Myocyte (in vitro differentiated cells): ENCODE measurements at places on chromosomes 3 and 15.

DNA sequence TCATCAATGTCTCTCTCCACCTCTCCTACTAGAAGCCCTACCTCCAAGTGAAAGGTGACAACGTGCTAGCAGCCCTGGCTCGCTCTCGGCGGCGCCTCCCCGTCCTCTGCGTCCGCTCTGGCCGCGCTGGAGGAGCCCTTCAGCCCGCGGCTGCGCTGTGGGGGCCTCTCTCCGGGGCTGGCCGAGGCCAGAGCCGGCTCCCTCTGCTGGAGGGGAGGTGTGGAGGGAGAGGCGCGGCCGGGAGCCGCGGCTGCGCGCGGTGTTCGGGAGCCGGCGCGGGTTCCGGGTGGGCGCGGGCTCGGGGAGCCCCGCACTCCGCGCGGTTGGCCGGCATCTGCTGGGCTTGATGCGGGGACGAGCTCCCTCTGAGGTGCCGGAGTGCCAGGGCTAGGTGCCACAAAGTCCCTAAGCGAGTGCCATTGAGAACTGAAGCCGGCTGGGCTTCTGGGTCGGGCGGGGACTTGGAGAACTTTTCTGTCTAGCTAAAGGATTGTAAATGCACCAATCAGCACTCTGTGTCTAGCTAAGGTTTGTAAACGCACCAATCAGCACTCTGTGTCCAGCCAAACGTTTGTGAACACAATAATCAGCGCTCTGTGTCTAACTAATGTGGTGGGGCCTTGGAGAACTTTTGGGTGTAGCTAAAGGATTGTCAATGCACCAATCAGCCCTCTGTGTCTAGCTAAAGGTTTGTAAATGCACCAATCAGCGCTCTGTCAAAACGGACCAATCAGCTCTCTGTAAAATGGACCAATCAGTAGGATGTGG is 84.8 kb upstream of the ARRDC4 start:
- DNase-seq: no peak

GRCh38 chr3:73007992-73008712 is 11.5 kb downstream of the PPP4R2 start:
- no peak for DNase-seq

GRCh38 chr3:106423321-106424225 is 554.8 kb upstream of the CBLB start:
- no peak for DNase-seq

- no peak for DNase-seq
These were observed 14.9 kb downstream of the CCDC13 start for GRCh38 chr3:42758126-42758525.

- no peak for DNase-seq
These were observed 120.7 kb downstream of the NSUN3 start for GRCh38 chr3:94183551-94183950.

DNA sequence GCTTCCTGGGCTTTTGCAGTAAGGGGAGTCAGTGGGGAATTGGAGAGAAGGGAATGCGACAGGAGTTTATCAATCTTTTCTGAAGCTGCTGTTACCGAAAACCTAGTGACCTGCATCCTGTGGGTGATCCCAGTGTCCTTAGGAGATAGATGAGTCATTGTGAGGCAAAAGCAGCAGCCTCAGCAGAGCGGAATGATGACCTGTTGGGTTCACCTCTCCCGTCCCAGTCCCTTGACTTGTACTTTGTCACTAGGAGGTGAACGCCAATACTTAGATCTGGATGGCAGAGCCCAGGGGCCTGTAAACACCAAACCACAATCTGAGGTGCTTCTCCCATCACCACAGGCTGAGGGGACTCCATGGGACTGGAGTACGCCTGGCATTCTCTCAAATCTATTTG is 17.9 kb downstream of the CDAN1 start:
- no peak for DNase-seq

- DNase-seq: peak; percentile 55
These were observed 74.3 kb downstream of the SIDT1 start for GRCh38 chr3:113606539-113607218.

DNA sequence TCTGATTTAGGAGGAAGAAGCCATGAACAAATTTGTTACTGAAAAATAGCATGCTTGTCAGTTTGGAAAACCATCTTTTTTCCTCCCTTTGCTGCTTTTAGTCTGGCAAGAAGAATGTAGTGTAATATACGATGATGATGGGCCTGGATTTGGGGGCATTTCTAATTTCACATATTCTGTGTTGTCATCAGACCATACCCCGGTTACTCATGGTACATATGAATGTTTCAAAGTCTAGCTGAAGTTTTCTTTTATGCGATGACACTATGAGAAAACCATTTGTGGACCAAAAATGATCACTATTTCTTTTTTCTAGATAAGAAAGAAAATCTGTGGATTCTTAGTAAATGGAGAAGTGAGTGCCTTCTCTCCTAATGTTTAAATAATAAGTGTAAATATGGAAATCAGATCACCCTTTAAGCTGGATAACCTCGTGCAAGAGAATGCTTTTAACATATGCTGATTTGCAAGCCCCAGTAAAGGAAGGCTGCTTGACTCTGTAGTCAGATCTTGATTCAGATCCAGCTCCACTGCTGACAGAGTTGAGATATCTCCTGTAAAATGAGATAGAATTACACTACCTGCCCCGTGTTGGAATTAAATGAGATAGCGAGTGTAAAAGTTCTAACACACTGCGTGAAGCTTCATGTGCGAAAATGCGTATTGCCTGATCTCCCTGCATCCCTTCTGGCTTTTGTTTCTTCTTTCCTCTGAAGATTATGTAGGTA is 3.0 kb downstream of the MEF2A start:
- peak; percentile 40 for DNase-seq

DNA sequence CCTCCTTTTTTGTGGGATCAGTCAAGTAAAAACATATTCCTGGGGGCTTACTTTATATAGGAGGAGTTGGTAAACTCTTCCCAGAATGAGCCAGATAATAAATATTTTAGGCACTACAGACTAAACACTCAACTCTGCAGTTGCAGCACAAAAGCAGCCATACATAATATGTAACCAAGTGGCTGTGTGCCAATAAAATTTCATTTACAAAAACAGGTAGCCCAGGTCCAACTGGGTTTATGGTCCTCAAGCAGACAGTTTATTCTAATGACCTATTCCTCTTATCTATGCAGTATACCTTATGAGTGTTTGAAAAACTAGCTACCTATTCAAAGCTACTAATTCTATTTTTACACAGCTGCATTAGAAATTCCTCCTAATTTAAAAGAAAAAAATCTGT is 61.8 kb downstream of the FAIM start:
- no peak for DNase-seq

GRCh38 chr3:64297563-64297962 is 72.3 kb upstream of the PRICKLE2 start:
- no peak for DNase-seq

- no peak for DNase-seq
These were observed 5.8 kb downstream of the B2M start for GRCh38 chr15:44716983-44717602.

DNA sequence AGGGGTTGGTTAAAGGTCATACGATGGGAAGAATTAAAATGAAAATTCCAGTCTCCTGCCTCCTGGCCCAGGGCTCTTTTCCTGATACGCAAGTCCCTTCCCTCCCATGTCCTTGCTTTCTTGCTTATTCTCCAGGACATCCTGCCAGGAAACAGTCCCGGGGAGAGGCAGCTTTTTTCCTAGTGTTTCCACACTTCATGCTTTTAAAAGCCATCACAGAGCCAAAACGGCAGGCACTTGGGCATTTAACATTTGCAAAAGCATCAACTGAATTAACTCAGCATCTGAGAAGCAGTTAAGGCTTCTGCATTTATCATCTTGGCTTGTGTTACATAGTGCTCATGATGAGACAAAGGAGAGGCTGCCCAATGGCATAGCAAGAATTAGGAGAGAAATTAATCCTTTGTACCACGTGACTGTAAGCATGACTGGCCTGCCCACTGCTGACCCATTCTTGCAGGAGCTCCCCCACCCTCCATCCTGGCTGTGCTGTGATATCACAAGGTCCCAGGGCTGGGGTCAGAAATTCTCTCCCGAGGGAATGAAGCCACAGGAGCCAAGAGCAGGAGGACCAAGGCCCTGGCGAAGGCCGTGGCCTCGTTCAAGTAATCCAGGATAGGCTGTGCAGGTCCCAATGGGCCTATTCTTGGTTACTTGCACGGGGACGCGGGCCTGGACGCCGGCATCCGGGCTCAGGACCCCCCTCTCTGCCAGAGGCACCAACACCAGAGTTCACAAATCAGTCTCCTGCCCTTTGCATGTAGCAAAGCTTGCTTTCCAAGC is 21.6 kb upstream of the VILL start:
- DNase-seq: peak; percentile 92

- no peak for DNase-seq
These were observed 564.6 kb downstream of the MFSD1 start for GRCh38 chr3:159366476-159366875.

- DNase-seq: no peak
These were observed 16.4 kb upstream of the SKIC8 start for GRCh38 chr15:78315686-78316282.

DNA sequence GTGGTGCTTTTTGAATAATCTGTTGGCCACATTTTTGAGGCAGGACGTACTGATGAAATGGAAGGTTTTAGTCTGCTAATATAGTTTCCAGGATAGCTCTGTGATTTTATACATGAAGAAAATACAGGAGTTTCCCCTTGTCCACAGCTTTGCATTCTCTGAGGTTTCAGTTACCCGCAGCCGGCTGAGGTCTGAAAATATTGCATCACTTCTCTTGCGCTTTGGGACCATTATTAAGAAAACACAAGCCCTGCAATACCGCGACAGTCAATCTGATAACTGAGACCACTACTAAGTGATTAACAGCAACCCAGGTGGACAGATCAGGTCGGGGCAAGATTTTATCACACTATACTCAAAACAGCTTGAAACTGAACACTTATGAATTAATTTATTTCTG is 33.0 kb downstream of the BLM start:
- no peak for DNase-seq

GRCh38 chr15:65956307-65956706 is 87.0 kb downstream of the RAB11A start:
- DNase-seq: no peak

DNA sequence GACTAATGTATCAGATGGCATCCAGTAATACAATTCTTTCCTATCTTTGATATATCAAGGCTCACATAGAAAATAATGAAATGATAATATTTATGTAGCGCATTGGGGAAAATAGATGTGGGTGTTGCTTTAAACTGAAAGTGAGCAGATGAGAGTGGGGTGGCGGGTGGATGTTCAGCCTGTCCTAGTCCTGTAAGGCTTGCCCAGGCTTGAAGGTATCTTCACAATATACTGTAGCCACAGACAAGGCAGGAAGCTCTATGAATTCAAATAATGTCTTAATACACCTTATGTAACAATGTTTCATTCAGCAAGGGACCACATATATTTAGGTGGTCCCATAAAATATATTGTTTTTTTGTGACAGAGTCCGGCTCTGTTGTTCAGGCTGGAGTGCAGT is 334.9 kb upstream of the NAALADL2 start:
- no peak for DNase-seq

GRCh38 chr15:74307827-74308811 is 59.3 kb downstream of the CYP11A1 start:
- DNase-seq: peak; percentile 72

GRCh38 chr15:66287461-66288057 is 5.8 kb upstream of the DIS3L start:
- peak; percentile 64 for DNase-seq

GRCh38 chr3:182796310-182796709 is 3.0 kb downstream of the ATP11B start:
- no peak for DNase-seq

DNA sequence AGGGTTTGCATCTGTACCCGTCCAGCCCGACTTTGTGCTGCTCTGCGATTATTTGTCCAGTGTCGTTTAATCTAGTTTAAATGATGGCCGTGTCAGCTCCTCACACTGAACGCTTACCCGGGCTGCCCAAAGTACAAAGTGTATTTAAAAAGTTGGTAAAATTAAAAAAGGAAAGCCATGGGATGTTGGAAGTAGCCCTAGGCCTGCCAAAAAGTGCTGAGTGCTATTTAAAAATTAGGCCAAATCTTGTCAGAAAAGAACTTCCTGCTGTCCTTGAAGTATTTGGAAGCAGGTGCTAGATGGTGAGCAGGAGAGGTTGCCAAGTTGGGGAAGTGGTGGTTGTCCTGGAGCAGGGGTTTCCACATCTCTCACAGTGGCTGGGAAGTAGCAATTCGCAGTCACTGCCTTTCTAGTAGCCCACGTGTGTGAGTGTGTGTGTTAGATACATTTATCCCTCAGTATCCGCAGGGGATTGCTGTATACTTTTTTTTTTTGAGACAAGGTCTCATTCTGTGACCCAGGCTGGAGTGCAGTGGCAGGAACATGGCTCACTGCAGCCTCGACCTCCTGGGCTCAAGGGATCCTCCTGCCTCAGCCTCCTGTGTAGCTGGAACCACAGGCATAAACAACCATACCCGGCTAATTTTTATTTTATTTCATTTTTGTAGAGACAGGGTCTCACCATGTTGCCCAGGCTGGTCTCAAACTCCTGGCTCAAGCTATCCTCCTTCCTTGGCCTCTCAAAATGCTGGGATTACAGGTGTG is 664 bp downstream of the PPCDC start:
- peak; percentile 55 for DNase-seq

DNA sequence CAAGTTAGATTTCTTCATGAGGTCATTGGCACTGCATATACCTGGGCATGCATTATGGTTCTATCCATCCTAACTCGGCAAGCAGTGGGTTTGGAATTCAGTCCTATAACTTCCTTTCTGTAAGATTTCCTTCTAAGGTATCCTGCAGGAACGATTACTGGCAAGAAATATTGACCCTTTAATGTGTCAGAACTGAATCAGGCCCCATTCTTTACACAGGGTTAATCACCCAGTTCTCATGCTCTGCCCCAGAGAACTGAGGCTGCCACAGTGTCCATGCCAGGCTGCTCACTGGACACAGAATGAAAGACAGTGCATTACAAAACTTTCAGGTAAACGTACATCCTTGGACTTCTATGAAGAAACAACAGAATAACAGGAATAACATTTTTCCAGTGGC is 108.9 kb downstream of the RPL22L1 start:
- DNase-seq: no peak

- no peak for DNase-seq
These were observed 140.0 kb downstream of the MEIS2 start for GRCh38 chr15:36960179-36960946.

DNA sequence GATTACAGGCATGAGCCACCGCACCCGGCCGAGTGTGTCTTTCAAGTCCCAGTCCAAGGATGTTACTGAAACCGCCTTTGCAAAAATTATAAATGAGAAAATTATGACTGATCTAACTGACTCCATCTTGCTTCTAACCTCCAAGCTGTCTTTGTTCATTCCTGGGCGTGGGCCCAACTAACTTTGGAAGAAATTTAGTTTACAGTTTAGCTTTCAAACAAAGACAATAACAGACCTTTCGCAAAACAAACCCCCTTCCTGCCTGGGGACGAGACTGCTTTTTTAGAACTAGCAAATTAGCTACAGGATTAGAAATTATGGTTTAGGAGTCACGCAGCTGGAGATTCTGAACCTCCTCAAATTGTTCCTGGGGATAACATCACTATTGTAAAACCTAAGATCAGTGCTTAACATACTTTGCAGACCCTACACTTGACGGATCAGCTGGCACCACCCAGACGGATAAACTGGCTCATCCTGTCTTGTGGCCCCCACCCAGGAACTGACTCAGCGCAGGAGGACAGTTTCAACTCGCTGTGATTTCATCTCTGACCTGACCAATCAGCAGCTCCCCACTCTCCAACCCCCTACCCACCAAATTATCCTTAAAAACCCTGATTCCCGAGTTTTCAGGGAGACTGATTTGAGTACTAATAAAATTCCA is 23.8 kb downstream of the NANOGP8 start:
- DNase-seq: no peak
